ENCODE measurements at places on chromosomes 3 and 15.
A peak's percentile ranks its signal among the peaks of the same experiment; 100 is the strongest.

DNA sequence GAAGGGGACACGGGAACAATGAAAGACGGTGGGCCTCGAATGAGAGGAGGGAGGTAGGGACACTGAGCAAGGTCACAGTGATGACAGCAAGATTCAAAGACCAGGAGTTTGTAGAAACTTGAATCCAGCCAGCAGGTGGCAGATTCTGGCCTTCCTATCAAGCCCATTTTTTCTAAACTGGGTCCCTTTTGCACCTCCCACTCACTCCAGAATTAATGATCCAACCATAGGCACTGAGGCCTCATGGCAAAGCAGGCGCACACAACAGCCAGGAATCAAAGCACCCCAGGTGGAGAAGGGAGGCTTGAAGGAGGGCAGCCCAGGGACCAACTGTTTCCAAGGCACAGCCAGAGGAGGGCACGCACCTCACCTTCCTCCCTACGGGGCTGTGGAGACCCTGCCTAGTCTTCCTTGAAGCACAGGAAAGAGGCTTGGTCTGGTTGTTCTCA lies 90.2 kb downstream of the ANP32A start:
- DNase-seq = no peak

DNA sequence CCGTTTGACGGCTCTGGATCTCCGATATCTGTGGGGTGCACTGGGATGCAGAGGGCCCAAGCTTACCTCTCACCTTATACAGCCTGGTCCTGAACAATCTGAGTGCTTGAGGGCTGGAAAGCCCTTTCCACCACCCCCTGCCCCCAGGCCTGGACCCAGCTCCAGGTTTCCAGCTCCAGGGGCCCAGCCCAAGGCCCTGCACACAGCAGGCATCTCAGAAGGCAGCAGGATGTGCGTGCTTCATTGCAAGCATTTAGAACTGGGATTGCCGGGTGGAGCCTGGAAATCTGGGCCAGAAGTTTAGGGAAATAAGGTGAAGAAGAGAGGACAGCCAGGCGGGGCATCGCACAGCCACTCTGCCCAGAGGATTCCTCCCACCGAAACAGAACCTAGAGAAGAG lies 25.6 kb downstream of the CCDC33 start:
- no peak for DNase-seq

- no peak for DNase-seq
Observed at GRCh38 chr3:23389089-23389488, 186.0 kb downstream of the UBE2E2 start.

DNA sequence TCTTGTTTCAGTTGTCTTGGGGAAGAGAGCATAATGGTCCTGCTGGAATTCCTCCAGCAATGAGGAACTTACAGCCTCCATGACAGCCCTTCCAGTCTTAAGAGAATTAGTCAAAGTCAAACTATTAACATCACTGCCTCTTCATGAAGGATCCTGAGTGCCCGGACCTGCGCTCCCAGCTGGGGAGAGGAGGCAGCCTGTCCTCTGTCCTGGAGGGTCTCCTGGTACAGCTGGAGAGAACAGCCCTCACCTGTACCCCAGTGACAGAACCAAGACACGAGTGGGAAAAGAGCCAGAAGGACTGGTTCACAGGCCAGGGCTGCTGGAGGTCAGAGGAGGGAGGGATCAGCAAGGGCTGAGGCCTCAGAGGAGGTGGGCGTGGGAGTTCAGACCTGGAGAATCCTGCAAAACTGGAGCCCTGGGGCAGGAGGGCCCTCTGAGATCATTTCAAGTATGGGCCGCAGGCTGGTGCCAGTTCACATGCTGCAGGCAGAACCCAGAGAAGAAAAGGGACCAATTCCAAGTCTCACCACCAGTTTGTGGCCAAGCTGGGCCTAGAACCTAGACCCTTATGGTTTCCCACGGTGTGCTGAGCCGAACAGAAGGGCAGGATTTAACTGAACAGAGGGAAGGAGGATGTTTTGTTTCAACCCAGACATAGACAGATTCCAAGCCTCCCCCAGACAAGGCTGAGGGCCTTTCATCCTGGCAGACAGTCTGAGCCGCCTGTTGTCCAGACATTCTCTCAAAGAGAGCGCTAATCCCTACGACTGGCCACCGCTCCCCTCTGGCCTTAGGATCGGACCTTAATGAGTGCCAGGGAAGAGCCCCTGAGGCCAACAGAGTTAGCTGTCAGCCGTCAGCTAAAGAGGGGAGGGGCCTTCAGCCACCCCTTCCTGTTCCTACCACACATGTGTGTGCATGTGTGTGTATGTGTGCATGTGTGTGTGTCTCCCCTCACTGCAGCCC lies 18.2 kb downstream of the LOXL1 start:
- no peak for DNase-seq

DNA sequence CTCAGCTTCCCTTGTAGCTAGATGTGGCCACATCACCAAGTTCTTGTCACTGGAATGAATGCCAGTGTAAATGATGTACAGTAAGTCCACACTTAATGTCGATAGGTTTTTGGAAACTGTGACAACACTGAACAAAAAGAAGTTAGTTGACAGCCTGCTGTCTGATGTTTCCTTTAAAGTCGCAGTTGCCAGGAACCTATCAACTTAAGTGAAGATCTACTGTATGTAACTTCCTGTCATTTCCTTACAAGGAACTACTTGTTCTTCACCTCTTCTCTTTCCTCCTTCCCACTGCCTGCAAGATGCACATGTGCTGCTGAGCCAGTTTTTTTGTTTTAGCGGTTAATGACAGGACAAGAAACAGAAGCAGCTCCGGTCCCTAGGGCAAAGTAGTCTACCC lies 44.6 kb downstream of the HDGFL3 start:
- no peak for DNase-seq

DNA sequence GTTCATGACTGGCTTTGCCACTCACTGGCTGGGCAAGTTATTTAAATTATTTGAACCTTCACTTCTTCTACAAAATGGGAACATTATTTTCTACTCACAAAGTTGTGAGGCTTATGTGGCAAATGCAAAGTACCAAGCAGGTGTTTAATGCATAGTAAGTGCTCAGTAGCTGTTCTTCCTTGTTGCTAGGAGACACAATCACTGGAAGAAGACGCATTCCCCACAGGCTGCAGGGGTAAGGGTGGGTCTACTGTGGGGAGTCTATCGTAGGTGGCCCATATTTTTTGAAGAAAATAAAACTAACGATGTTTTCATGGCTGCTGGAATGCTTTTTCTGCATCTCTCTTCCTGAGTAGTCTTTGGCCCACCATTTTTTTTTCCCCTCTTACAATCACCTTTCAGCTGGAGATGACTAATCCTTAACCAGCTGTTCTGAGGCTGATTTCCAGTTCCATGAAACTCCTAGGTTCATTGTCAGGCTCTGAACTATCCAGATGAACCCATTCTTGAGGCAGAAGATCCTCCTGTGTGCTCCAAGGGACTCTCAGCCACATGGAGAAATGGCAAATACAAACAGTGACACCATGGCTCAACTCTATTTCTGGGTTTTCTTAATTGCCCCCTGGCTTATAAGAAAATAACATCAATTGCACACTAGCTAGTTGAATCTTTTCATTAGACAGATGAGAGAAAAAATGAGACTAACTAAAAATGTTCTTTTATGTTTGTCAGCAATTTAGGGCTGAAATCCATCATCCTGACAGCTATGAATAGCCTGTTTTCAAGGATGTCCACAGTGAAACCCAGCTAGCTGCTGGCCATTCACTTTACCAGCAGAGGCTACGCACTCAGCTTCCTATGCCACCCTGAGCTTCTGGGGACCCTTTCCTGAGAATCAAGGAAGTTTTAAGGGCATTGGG lies 108.3 kb upstream of the ETV5 start:
- no peak for DNase-seq

GRCh38 chr3:142543307-142543706 lies 35.2 kb downstream of the ATR start:
- no peak for DNase-seq

GRCh38 chr15:80317389-80318182 lies 65.6 kb upstream of the CTXND1 start:
- peak; percentile 13 for DNase-seq

- DNase-seq = no peak
Observed at GRCh38 chr3:38039899-38040261, 872 bp downstream of the DLEC1 start.

GRCh38 chr3:167346171-167346570 lies 33.9 kb downstream of the ZBBX start:
- no peak for DNase-seq

DNA sequence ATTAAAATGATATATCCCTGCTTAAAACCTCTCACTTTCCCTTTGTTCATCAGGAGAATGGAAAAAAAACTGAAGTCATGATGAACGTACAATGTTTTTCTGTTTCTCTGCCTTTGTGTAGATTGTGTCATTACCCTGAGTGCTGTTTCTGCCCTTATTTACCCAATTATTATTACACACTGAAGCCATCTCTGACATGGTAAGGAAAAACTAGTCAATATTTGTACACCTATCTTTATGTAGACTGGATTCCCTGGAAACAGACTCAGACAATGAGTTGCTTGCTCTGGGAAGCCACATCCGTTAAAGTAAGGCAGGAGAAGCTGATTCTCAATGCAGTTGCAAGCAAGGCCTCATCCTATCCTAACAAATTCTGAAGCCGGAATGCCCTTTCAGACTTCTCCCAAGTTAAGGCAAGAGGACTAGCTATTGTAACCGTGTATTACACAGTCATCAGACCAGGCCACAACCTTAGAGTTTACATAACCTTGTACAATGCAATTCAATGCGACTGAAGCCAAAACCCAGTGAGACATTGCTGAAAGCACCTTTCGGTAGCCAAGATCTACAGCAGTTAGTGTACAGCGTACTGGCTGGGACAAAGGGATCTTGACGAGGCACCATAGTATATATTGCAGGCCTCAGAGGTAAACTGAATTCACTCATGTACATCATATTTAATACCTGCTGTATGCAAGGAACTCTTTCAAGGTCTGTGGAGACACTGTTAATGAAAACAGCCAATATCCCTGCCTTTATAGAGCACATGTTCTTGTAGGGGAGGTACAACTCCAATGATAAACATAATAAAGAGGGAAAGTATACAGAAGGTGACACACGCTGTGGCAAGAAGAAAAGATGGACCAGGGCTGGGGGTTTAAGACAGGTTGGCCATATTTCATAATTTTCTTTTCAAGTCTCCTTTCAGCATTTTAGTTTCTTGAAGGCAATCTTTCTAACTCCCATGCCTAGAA lies 1040.8 kb upstream of the SEMA6D start:
- DNase-seq = no peak

- DNase-seq = no peak
Observed at GRCh38 chr3:126518779-126519177, 1.2 kb upstream of the UROC1 start.

DNA sequence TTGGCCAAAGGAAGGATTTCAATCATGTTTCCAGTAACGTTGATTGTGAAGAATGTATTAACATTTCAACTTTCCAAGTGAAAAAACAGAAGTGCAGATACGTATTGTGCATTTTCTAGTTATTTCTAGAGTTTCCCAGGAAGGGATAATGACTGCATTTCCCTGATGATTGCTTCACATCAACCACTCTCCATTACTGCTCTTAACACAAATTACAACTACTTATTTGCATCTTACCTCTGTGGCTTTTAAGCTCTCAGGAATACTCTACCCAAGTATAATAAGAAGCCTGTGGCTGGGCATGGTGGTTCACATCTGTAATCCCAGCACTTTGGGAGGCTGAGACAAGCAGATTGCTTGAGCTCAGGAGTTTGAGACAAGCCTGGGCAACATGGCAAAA lies 582.5 kb downstream of the ZNF385D start:
- no peak for DNase-seq

- no peak for DNase-seq
Observed at GRCh38 chr3:48125013-48125705, 63.1 kb downstream of the CDC25A start.

DNA sequence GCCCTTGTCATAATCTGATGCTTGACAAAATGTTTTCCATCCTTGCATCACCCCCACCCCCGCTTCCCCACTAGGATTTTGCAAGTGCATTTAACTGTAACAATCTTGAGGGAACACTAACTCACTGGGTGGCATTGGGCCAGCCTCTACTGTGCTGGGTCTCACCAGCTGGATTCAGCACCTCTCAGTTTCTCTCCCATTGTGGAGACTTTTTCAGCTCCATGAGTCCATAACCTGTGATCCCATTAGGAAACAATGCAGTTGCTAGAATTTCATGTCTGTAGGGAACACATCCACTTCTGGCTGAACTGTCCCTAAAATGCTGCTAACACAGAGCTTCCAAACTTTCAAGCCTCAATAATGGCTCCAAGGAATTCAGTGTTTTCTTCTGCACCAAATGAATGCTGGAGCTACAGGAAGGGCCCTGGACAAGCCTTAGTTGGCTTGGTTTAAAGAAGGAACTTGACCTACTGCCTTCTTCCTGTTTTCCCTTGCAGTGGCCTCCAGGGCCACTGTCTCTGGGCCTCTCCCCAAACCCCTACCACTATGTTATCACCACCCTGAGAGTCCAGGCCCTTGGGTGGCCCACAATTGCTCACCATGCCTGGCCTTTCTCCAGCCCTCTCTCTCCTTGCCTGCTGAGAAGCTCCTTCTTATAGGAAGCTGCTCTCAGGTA lies 15.6 kb downstream of the CYP19A1 start:
- no peak for DNase-seq

GRCh38 chr15:80536716-80537115 lies 132.5 kb downstream of the ARNT2 start:
- no peak for DNase-seq

- no peak for DNase-seq
Observed at GRCh38 chr3:13115991-13116390, 42.8 kb upstream of the IQSEC1 start.

- no peak for DNase-seq
Observed at GRCh38 chr3:194163697-194164096, 27.7 kb downstream of the HES1 start.

DNA sequence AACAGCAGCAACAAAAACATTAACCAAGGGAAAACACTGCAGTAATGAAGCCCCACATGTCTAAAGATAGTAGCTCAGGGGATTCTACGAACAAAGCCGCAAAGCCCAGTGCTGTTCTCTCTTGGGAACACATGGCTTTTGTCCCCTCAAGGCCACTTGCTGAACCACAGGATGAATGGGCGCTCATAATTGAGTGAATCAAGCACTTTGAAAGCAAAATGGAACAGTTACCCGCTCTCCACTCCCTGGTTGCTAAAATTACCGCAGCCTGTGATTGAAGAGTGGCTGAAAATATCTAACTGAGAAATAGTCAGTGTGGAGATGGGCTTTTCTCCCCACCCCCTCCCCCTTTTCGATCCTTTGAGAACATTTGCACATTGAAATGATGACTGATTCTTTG lies 39.6 kb downstream of the RASGRF1 start:
- DNase-seq = no peak

DNA sequence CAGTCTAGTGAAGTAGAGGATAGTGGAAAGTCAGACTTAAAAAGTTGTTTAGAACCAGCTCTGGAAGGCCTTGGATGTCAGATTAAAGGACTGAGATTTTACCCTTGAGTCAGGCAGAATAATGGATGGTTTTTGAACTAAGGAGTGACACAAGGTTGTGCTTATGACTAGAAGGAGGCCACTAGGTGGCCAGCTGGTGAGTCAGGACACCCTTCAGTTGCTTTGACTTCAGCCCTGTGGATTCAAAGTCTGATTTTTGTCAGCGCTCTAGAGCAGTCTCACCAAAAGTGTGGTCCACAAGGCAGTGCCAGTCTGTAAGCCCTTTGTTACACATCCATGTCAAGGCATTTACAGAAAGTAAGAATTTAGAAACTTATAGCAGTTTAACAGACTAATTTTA lies 3.8 kb upstream of the GABPB1 start:
- peak; percentile 41 for DNase-seq
